Stimulated activated CD8-positive, alpha-beta memory T cell treated with anti-CD3 and anti-CD28 coated beads, Interleukin-4, amount 100 ng/mL, for 1 hour (primary cell): ENCODE measurements at places on chromosomes 13 and 19.

DNA sequence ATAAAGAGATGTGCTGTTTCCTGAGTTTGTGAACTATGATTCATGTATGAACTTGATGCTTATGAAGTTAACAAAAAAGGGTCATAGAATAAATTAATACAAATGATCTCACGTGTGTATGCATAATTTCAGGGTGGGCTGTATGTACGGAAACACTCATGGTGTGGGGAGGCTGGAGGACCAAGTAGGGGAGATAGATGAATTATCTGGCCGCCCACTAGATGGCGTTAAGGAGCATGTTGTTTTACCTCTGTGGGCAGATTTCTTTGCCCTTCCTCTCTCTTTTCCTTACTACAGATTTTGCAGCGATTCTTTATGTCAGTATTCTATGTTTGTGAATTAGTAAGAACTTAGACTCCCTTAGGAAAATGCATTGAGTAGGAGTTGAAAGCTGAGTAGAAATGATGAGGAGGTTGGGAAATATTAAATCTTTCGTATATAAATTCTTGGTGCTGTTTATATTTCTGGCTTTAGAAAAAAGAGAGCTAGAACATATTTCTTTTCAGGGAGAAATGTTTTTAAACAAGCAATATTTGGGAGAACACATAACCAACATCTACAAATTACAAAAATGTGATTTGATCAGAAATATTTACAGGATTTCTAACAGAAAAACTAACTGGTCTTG lies 47.4 kb upstream of the TMTC4 start:
- DNase-seq = no peak

DNA sequence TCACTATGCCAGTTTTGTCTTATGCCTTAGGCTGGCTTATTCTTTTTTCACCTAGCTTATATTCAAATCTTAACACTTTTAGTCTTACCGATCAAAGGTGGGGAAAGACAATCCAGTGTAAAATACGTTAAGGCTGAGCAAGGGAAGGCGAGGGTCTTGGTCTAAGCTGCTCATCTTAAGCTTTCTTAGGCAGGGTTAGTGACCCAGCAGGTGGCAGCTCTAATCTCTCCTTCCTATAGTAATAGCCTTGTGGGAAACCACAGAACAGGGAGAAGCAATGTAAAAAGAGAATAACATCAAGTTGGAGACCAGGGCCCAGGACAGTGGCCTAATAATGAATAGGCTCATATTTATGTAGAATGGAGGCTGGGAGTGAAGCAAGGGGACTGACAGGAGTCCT lies 45.9 kb downstream of the COG3 start:
- DNase-seq = no peak

- no peak for DNase-seq
These were observed 2.9 kb downstream of the KLHL26 start for GRCh38 chr19:18639706-18640243.

- DNase-seq = no peak
These were observed 186.7 kb downstream of the STK24 start for GRCh38 chr13:98390086-98390715.

- no peak for DNase-seq
These were observed 51.7 kb upstream of the CYP4F8 start for GRCh38 chr19:15563325-15563794.

DNA sequence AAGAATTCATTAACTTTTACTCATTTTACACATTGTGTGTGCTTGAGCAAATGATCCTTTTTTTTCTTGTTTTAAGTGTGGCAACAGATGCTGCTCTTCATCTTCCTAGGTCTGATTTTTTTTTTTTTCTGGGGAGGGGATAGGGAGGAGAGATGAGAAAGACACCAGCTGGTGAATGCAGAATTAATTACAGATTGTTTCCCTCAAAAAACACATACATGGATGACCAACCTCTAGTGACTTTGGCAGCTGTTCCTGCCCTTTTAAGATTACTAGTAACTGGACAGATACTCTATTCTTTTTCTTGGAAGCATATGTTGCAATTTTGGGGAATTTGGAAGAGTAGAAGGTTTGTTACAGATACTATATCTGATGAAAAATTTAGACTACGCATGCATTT lies 103.6 kb upstream of the MYO16 start:
- no peak for DNase-seq

DNA sequence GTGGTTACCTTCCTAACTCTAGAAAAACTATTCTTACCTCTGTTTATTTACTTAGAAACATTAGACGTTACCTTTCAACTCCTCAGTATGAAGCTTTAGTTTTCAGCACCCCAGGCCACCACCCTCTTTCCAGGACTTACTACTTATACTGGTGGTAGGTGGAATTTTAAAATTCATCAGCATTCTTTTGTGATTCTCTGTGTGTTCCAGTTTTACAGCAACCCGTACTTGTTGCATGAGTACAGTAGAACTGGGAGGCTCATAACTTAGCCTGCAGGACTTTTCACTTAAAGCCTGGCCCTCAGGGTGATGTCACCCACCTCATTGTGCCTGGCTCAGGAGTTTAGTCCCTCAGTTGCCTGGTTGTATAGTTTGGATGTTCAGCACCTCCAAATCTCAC lies 49.4 kb upstream of the ALOX5AP start:
- no peak for DNase-seq

DNA sequence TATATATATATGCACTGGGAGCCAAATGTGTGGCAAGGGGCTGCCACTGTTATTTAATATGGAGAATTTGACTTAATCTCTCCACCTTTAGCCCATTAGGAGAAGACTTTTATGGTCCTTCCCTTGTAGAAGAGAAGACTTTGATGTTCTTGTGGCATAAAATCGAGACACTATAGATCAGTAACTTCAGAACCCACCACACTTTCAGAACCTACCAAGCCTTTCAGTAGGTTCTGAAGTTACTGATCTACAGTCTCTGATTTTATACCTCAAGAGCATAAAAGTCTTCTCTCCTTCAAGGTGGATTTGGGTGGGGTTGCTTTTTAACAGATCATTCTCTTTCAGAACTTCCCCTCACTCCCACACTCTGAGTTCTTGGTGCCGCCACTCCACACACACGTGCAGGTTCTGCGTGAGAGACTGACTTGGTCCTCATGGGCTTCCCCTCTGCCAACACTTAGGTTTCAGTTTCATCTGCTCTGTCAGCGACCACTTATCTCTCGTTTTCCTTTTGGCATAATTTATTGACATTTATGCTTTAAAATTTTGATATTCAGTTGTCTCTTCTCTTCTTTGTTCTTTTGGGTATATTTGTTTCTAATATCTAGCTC lies 213.4 kb upstream of the PCDH17 start:
- DNase-seq = no peak

GRCh38 chr13:62931853-62932252 lies 1516.2 kb upstream of the PCDH20 start:
- DNase-seq = no peak

DNA sequence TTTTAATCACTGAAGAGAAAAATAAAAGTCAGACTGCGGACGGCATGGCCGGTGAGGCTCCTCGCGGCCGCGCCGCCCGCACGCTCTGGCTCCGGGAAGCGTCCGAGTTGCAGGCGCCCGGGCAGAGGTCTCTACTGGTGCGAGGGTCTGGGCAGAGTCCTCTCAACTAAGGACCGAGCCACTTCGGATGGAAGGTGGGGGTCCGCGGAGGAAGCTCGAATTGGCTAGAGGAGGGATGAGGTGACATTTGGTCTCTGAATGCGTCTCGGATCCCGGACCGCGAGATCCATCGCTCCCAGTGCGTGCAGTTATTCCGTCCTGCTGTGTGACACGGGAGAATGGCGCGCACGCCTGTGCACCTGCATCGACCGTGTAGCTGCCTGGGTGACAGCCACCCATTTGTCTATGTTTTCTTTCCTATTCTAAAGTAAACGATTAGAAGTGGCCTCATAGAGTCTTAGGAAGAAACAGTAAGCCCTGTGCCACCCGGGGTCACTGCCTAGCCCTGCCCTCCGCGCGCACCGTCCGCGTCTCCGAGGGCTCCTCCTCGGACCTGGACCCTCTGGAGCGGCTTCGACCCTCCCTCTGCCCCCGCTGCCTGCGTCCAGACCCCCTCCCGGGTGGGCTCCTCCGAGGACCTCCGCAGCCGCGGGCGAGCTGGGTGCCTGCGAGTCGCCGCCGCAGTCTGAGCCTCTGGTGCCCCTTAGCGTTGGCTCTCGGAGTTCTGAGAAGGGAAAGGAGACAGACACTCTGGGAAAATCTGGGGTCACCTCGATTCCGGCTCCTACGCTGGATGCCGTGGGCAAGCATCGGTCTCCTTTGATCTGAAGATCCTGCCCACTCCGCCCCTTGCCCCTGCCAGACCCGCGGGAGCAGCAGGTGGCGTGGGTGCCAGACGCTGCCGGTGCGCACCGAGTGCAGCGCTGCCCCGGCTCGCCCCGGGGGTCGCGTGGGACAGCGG lies 347.4 kb downstream of the LIG4 start:
- DNase-seq = no peak

GRCh38 chr19:51084505-51084904 lies 1.8 kb upstream of the KLK14 start:
- no peak for DNase-seq

GRCh38 chr19:46915386-46915785 lies 54.6 kb downstream of the ARHGAP35 start:
- DNase-seq = no peak

DNA sequence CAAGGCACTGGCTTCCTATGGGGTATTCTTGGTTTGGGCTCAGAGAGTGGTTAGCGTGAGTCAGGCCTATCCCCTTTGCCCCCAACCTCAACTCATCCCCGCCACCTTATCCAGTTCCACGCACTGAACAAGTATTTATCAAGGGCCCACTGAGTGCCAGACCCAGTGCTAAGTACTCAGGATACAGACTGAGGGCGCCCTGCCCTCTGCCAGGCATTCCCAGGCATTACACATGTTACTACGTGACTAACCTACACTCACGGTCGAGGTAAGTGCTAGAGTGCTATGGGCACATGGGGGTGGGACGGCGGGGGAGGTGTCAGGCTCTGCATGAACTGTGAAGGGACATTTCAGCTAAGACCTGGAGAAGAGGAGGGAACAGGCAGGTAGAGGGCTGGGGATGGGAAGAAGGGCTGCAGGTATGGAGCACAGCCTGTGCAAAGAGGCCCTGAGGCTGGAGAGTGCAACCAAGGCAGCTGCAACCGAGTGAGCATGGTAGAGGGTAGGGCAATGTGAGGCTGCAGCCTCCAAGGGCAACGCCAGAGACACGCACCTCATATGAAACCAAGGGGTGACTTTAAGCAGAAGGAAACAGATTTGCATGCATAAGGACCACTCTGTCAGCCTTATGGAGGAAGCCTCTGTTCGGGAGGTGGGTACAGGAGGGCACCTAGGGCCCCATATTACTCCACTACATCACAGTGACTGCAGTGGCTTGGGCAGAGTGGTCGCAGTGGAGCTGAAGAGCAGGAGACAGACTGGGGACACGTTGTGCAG lies 22.5 kb downstream of the DHRS12 start:
- no peak for DNase-seq

- DNase-seq = no peak
These were observed 33.4 kb downstream of the FAAP24 start for GRCh38 chr19:33005440-33005839.

DNA sequence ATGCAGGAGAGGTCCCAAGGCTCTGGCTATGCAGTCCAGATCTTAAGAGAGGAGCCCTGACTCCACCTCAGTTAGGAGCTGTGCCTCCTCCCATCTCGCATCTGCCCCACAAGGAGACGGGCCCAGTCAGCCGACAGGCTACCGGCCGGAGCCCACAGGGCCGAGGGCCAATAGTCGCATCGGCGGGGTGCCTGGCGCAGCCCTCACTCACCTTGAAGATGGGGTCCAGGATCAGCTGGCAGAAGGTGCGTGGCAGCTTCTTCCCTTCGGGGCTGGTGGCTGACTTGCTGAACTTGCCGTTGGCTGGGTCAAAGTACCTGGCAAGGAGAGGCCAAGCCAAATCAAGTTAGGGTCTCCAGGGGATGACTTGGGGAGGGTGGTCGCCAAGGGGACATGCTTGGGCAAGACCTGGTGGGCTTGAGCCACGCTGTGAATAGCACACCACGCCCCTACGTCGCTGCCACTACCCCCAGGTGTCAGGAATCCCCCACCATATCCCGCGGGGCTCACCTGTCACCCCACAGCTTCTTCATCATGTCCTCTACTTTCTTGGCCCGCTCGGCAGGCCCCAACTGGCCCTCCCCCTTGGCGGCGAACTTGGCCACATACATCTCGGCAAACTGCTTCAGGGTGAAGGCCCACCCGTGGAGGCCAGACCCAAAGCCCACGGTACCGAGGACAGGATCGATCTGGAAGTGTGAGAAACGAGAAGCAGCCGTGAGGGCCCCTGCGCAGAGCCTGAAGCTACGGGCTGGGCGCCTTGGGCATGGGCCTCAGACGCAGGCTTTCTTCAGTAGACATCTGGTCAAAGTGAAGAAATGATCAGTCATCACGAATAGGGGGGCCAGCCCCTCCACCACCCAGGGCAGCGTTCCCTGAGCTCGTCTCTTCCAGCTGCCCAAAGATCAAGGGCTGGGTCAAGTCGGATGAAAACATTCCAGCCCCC lies 3.3 kb downstream of the EEF2 start:
- no peak for DNase-seq

DNA sequence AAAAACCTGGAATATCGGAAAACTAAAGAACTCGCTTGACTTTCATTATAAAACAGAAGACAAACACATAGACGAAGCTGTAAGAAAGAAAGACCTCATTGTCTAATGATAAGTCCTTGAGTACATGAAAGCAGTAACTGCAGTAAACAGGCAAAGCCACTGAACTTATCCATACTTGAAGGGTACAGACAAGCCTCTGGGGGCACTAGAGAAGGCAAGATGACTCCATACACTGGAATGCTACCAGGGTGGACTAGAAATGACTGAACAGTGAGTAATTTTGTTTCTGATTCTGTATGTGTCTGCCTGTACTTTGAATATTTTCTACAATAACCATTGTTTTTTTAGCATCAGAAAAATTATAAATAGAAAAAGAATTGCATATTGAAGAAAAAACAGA lies 507.9 kb downstream of the UQCRFS1 start:
- no peak for DNase-seq

DNA sequence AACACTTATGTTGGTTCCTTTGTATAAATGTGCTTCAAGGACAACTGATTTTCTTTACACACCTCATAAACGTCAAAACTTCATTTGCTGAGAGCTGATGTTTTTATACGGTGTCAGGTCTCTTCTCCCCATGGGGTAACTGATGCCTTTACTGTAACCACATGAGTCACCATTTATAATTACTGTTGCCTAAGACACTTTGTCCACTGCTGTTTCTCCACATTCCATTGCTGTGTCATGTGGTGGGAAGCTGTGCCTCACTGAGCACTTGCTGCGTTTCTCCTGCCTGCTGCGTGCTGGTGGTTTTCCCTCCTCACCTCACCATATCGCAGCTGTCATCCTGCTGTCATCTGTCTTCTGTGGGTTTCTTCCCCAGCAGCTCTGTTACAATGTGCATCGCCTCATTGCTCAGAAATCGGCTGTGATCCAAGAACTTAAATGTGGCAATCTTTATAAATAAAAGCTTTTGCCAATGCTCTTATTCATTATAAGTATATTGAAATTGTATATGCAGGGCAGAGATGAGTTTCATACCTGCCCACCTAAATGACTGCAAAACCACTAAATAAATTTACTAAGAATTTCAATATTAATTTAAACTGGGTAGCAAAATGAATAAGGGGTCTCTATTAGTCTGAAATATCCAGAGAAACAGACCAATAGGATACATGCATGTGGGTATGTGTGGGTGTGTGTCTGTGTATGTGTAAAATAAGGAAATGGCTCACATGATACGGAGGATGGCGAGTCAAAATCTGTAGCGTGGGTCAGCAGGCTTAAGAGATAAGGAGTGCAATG lies 547.0 kb upstream of the SLITRK5 start:
- DNase-seq = no peak

- no peak for DNase-seq
These were observed 178.7 kb upstream of the PCDH9 start for GRCh38 chr13:67408798-67409197.
